ENCODE measurements at places on chromosomes 2 and 18.

GRCh38 chr2:104120171-104120570 lies 733.7 kb upstream of the POU3F3 start:
- no peak for DNase-seq

DNA sequence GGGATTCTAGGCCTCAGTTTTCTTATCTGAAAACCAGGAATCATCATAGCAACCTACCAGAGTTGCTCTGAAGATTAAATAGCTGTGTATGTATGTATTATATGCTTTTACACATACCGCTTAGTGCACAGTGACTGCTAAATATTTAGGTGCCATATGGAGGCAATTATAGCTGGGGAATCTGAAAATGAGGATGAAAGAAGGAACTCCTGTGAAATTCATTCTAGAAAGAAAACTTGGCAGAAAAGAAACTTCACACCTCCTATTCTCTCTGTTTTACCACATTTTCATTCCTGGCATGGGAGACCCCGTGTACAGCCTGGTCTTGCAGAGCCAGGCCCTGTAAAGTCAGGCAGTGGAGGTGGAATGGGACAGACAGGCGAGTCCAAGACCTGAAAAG lies 862.4 kb downstream of the CNTNAP5 start:
- DNase-seq = no peak

DNA sequence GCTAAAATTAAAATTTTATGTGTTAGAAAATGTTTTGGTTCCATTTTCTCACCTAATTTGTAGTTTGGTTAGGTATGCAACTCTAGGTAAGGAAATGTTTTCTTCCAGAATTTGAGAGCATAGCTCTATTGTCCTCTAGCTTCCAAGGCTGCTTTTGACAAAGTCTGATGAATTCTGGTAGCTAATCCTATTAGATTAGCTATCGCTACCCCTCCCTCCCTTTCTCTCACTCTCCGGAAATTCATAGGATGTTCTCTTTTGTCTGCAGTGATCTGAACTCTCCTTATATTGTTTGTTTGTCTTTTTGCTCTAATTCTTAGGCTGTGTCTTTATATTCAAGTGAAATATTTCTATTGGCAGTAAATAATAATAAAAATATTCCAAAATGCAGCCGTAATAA lies 382.9 kb downstream of the DCC start:
- DNase-seq = no peak

DNA sequence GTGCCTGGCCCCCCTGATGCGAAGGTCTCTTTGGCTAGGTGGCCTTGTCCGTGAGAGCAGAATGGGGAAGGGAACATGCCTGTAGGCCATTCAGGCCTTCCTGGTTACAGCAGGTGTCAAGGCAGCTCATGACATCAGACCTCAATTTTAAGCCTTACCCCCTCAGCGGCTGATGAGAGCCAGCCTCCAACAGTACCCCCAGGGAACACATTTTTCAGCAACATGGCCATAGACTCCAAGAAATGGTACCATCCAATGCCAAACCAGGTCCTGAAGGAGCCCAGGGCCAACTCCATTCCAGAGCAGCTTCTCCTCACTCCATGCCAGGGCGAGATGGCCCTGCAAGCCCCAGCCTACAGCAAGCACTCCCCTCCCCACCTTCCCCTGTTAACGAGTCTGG lies 199.2 kb downstream of the SMAD2 start:
- DNase-seq = no peak

DNA sequence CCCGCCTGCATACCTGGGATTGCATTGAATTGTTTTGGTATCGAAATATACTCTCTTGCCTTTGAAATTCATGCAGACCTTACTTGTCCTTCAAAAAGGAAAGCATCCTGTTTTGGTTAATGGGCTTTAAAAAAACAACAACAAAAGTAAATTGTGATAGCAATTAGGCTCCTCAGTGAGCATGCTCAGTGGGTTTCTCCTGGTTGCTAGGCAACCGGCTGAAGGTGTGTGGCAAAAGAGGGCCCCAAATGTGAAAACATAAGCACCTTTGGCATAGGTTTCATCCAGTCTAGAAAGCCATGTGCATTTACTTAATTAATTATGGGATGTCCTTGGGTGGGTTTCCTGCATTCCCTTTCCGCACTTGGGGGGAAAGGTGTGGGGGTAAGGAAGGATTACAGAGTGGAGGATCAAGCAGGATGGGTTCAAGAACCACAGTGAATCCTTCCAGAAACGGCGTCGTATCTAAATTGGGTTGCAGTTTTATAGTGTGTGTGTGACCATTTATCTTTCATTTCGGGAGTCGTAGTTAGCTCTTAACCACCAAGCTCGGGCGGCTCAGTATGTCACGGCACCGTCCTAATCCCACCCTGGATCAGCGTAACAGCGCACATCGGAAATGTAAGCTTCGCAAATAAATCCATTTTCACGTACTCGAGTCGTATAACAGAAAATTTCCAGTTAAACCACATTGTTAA lies 274.9 kb upstream of the TCF4 start:
- DNase-seq = no peak

DNA sequence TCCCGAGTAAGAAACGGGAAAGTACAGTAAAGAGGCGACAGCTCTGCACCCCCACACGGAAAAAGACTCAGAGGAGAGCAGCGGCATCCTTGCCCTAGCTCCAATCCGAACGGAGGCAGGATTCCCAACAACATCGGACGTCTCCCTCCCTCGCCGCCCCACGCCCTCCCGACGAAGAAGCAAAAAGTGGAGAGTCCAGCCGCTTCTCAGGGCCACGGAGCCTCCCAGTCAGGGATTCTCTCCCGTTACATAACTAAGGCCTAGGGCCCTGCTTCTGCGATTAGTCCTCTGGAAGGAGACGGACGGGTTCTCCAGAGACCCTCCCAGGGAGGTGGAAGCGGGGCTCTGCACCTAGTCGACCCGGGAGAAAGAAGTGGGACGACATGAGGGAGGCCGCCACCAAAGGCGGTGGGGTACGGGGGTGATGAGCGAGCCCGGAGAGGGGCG lies 587 bp downstream of the SUMO1 start:
- peak; percentile 72 for DNase-seq

DNA sequence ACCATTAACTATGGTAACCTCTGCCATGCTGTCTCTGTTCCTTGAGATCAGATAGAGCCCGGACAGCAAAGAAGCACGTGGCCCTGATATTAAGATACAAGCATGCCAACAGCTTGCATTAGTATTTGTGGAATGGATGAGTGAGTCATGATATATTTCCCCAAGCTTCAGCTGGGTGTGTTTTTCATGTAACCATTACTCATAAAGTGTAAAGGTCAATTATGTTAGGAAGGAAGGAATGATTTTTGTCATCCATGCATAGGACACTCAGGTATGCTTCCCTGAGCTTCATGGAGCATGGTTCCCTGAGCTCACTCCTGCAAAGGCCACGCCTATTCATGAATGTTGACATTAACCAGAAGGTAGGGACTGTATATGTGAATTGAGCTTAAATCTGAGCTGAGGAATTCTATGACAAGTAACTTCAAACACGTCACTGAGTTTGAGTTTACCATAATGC lies 74.6 kb downstream of the ARL4C start:
- no peak for DNase-seq

- peak; percentile 75 for DNase-seq
These were observed 113.3 kb upstream of the SERTAD2 start for GRCh38 chr2:64766841-64767669.

- DNase-seq = peak; percentile 16
These were observed 55.3 kb upstream of the TMEM163 start for GRCh38 chr2:134773759-134774742.

DNA sequence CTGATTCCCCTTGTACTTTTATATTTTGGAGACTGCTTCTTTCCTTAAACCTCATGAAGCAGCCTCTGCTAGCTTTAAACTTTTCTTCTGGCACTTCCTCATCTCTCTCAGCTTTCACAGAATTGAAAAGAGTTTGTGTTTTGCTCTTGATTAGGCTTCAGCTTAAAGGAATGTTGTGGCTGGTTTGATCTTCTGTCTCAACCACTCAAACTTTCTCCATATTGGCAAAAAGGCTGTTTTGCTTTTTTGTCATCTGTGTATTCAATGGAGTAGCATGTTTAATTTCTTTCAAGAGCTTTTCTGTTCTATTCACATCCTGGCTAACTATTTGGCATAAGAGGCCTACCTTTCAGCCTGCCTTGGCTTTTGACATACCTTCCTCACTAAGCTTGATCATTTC lies 36.3 kb upstream of the MSTN start:
- DNase-seq = no peak

GRCh38 chr2:214127170-214127569 lies 283.7 kb upstream of the VWC2L start:
- peak; percentile 14 for DNase-seq

- no peak for DNase-seq
These were observed 208.3 kb downstream of the EIPR1 start for GRCh38 chr2:3169106-3169870.

DNA sequence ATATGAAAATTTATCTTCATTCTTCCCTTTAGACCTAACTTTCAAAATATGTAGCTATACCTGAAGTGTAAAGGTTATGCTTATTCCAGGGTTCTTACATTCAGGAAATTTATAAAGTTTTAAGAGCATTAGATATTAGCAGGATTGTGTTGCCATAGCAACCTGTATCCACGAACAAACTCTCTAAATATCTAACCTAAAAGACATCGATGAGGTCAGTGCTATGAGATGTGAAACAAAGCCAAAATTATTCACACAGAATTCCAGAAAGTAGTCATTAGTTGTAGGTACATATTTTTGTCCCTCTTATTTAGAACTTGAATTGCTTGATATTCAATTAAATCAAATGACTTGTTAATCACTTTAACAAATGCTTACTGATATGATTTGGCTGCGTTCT lies 705.3 kb downstream of the SOCS6 start:
- DNase-seq = no peak

- no peak for DNase-seq
These were observed 69.5 kb downstream of the INPP4A start for GRCh38 chr2:98514096-98514639.

- DNase-seq = no peak
These were observed 741 bp upstream of the GCKR start for GRCh38 chr2:27495840-27496356.

DNA sequence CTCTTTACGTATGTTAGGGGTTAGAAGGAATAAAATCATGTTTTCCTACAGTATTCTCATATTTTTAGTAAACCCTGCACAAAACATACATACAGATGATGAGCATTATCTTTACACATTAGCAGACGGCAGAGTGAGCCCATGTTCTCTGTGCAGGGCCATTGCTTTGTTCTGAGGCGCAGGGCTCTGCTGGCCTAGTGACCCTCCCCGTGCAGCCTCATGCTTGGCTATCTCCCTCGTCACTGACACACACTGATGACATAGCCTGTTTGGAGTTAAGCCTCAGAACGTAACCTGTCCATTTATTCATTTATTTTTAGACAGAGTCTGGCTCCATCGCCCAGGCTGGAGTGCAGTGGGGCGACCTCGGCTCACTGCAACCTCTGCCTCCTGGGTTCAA lies 115.9 kb upstream of the FOSL2 start:
- DNase-seq = no peak

DNA sequence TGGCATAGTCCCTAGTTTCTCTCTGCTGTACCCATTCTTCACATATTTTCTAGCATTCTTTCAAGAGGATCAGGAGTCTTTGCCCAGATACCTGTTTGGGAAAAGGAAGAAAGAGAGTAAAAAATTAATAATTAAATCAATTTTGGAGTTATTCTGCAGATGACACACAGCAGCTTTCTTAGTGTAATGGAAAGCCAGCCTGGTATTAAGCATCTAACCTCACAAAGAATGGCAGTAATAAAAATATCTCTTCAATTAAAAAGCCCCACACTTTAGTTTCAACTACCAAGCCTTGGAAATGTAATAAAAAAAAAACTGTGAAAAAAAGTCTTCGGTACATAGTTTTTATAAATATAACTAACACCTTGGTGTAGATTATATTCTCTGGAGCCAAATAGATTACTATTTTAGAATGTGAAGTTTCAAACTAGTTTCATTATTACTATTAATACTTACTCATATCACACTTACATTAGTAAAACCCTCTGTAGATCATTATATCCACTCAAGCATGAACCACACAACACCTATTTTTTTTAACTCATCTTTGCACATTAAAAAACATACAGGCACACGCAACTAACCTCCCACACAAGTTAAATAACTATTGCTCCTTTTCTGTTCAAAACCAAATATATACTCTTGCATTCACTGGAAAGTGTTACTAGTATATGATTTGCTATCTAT lies 90.9 kb downstream of the GPD2 start:
- no peak for DNase-seq

DNA sequence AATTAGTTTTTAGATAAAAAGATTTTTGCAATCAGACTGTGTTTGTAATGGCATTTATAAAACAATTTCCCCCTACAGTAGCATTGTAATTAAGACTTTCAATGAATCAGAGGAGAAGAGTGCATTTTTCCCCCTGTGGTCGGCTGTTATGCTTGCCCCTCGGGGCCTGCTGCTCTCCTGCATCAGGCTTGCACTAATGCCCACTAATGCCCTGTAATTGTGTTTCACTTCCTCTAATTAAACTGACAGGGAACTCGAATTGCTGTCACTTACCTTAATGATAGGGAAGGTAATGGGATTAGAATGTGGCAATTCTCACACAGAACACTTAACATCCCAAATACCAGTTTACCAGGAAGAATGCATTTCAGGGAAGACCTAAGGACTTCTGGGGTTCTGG lies 61.2 kb upstream of the LRRTM1 start:
- DNase-seq = peak; percentile 62

DNA sequence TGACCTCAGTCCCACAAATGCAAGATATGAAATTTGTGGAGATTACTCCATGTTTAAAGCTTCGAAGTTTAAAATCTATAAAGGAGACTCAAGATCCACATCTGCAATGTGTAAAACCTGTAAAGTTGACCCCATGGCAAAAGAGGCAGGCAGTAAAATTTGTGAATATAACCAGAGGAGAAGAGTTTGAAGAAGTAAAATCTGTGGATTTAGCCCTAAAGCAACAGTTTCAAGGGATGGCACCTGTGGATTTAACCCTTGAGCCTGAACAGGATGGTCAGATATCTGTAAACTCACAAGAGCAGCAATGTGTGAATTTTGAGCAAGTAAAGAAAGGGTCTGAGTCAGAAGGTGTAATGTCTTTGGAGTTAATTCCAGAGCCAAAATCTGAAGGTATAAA lies 11.2 kb upstream of the ZNF512 start:
- DNase-seq = no peak

DNA sequence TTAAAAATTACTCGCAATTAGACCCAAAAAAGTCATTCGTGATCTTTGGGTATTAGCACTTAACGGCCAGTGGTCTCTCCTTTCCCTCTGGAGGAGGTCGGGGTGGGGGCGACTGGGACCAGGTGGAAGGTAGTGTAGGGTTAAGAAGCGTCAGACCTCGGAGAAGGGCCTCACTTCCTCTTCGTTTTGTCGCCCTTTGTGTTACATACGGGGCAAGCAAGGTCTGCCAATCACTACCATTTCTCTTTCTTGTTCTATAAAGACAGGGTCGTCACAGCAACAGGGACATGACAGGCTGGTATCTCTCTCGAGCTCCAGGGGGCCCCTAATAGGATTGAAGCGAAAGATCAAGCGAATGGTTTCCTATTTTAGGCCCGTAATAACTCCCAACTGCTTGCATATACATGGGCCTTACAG lies 136.6 kb downstream of the INSIG2 start:
- DNase-seq = no peak

All from NCI-H1417 (cell line).